ENCODE measurements at places on chromosomes 3 and 15. TPM values are rescaled to one million over a fixed set of nuclear protein-coding genes. Genes with fewer than 3 reads are reported as not detected.

Gene SLC28A2
- not detected for total RNA-seq

Gene HIGD2B
- total RNA-seq: not detected

Gene TIGIT
- total RNA-seq: 0.30 TPM

Gene EPHA3
- 0.89 TPM for total RNA-seq

Gene ADPRH
- total RNA-seq: 1.3 TPM

Gene FRMD5
- 0.31 TPM for total RNA-seq

Gene ANKUB1
- not detected for total RNA-seq

Gene C2CD4A
- total RNA-seq: 0.45 TPM

Gene PARP15
- total RNA-seq: 0.80 TPM

Gene MEIS2
- total RNA-seq: 18.3 TPM

Gene MB21D2
- total RNA-seq: 10.2 TPM

Data from suprapubic skin (tissue), 4 donors.